ENCODE measurements at places on chromosomes 3 and 15.
A peak's percentile ranks its signal among the peaks of the same experiment; 100 is the strongest.

GRCh38 chr3:172918568-172919296, 168.2 kb downstream of the ECT2 start:
- no peak for DNase-seq

- no peak for DNase-seq
Measured at GRCh38 chr3:138848696-138849095, 14.0 kb upstream of the PIK3CB start.

DNA sequence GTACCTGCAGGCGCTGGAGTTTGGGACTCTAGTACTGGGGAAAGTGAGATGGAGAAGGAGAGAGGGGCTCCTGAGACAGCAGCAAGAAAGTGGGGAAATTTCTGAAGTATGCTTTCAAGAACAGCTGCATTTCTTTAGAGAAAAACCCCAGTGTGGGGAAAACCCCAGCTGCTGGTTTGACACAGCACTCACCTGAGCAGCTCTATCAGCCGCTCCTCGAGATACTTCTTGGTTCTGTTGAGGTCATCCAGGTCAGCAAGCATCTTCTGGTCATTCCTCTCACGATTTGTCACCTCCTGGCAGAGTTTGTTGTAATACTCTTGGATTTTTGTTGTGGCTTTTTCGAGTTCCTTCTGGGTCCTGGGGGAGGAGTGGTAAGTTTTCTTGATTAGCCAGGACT, 18.8 kb downstream of the CXCR6 start:
- DNase-seq, result no peak

- peak; percentile 35 for DNase-seq
Measured at GRCh38 chr3:132088291-132088690, 53.5 kb upstream of the CPNE4 start.

- DNase-seq, result no peak
Measured at GRCh38 chr3:66392512-66392911, 108.3 kb downstream of the LRIG1 start.

DNA sequence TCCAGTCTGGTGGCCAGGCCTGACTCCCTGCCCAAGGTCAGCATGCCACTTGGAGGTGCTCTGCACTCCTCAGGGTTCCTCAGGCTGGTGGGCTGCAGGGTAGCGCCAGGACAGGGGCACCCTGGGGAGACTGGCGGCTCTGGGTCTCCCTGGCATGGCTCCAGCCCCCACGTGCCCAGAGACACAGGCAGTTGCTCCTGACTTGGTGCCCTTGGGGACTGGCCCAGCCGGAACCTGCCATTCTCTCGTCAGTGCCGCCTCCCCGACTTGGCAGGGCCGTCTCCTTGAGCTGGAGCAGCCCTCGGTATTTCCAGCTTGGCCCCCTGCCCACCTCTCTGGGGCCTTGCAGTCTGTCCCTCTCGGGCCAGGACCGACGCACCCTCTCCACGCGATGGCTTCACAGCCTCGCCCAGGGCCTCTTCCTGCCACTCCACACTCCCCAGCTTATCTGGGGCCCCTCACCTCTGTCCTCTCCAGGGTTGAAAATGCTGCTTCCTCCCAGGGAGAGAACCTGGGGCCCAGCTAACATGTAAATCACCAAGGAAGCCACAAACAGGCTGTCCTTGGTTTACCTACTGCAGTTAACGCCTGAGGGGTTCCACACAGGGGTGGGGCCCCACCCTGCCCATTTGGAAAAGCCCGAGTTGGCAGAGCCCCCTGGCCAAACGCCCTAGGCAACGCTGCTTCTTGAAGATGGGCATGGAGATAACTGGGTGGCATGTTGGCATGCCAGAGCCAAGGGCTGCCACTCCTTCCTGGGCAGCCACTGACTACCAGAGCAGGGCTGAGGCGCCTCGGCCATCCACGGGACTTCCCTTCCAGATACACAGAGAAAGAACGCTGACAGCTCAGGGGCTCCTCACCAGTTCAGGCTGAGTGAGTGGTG, 61.4 kb downstream of the SMAD6 start:
- no peak for DNase-seq

DNA sequence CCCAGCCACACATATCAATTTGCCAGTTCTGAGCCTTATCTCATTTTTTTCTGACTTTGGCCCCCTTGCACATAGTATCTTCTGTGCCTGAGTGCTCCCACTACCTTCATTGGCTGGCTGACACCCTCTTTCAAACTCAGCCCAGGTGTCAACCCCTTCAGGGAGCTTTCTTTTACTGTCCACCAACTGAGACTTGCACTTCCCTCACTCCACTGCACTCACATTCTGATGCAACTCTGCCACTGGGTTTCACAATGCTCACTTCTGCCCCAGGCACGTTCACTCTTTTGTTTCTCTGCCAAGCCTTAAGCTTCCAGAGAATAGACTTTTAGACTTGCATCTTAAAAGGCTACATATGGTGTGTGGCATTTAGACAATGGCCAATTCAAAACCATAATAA, 101.5 kb upstream of the CBLB start:
- peak; percentile 85 for DNase-seq

DNA sequence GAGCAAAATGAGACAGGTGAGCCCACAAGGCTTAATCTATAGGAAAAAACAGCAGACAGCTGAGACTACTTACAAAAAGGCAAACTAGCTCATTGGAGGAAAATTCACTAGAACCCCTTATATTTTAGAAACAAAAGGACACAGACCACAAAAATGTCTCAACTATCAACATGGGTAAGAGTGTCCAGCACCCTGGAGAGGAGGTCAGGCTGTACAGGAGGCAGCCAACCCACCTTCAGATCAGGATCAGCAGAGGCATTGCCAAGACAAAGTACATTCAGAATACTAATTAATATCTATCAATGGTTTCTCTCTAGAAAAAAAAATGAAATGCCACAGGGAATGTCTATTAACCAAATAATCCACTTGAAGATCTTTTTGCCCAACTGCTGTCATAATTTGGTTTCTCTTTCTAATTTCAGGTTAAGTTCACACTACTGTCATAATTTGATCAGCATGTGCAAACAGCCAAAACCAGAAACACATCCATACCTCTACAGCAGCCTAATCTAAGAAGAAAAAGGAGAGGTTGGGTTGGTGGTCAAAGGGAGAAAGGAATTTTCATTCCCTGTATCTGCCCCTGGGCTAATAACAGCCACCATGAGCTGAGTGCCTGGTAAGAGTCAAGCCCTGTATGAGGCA, 26.0 kb upstream of the THBS1 start:
- DNase-seq, result no peak

- DNase-seq, result peak; percentile 43
Measured at GRCh38 chr3:184592371-184593219, 31.0 kb downstream of the EPHB3 start.

DNA sequence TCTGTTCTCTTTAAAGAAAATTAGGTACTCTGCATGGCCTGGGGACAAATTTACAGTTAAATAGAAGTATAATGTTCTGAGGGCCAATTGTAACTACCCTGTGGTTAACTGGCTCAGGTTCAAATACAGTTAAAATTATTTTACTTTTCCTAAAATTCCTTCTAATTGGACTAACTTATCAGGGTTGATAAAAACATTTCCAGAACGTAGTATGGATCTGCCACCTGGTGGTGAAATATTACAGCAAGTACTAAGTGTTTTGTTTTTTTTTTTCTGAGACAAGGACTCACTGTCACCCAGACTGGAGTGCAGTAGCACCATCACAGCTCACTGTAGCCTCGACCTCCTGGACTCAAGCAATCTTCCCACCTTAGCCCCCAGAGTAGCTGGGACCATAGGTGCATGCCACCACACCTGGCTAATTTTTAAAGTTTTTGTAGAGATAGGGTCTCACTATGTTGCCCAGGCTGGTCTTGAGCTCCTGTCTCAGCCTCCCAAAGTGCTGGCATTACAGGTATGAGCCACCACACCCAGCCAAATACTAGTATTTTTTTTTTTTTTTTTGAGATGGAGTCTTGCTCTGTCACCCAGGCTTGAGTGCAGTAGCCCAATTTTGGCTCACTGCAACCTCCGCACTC, 29.2 kb downstream of the NEO1 start:
- peak; percentile 73 for DNase-seq

GRCh38 chr3:18732474-18732873, 307.3 kb upstream of the SATB1 start:
- no peak for DNase-seq

GRCh38 chr15:47870956-47871625, 153.8 kb downstream of the SEMA6D start:
- peak; percentile 70 for DNase-seq

- DNase-seq, result no peak
Measured at GRCh38 chr3:149660462-149660861, 2.6 kb upstream of the WWTR1 start.

DNA sequence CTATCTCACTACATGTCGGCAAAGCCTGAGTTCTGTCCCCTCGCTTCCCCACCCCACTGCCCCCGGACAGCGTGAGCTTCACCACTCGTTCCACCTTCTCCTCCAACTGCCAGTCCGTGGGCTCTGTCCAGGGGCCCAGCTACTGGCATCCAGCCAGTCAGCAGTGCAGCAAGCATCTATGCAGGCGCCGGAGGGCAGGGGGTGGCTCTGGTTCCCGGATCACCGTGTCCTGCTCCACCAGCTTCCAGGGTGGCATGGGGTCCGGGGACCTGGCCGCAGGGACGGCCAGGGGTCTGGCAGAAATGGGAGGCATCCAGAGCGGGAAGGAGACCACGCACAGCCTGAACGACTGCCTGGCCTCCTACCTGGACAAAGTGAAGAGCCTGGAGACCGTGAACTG, 20.4 kb downstream of the CMTM8 start:
- no peak for DNase-seq

GRCh38 chr15:78479650-78480049, 27.7 kb upstream of the HYKK start:
- no peak for DNase-seq

DNA sequence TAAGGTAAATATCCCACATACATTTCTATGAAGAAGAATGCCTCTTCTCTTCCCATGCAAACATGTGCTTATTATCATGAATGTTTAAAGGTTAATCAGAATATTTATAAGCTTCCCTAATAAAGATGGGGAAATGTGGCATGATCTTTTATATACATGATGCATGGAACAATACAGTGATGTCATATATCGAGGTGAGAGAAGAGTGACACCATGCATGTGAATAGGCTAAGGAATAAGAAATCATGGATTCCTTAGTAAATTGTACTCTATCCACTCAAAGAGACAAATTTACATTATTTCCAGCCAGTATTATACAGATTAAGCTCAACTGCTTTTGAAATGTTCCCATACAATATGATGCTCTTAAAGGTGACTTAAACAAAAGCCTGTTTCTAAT, 1035.3 kb downstream of the ROBO1 start:
- no peak for DNase-seq

GRCh38 chr15:91153954-91154353, 53.9 kb downstream of the SV2B start:
- DNase-seq, result no peak

DNA sequence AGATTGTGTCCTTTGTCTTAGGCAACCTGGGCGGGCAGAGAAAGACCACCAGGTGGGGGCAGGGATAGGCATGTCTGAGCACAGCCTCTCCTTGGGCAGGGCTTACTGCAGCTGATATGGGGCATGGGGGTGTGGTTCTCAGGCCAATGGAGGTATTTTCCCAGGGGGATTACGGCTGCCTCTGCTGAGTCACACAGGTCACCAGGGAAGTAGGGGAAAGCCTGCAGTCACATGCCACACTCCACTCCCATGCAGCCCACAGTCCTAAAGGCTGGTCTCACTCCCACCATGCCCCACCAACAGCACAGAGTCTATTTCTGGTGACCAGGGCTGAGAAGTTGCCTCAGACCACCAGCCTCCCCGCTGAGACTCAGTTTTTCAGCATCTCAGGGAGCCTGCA, 466.4 kb downstream of the DIPK2A start:
- DNase-seq, result no peak

DNA sequence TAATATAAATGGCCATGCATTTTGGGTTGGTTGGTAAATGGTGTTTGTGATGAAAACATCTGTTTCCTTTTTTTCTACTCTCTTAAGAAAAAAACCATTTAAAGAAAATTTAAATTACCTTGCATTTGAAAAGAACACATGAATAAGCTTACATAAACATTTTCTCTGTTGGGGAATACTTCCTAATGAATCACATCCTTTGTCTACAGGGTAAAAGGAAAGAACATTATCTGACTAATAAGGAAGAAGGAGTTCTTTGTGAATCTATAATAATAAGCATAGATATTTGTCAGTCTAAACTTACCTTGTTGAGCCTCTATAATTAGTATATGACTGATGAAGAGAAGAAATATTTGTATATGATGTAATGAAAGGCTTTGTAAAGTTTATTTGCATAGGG, 254.1 kb upstream of the ZNF717 start:
- no peak for DNase-seq

- DNase-seq, result no peak
Measured at GRCh38 chr3:123451186-123451585, 2.3 kb upstream of the ADCY5 start.

- DNase-seq, result no peak
Measured at GRCh38 chr3:197508051-197508451, 47.7 kb downstream of the BDH1 start.

DNA sequence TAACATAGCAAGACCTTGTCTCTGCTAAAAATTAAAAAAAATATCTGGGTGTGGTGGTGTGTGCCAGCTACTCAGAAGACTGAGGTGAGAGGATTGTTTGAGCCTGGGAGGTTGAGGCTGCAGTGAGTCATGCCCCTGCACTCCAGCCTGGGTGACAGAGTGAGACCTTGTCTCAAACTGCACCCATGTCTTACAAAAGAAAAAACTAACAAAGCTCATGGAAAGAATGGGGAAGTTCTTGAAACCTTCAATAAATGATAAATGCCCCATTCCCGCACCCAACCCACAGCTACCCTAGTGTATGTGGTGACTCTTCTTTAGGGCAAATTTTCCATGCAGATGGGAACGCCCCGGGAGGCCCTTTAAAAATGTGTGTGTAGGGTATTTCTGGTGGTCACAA, 28.3 kb downstream of the RPLP1 start:
- no peak for DNase-seq

GRCh38 chr3:43155464-43156121, 49.7 kb upstream of the POMGNT2 start:
- peak; percentile 84 for DNase-seq

GRCh38 chr15:34976743-34977142, 7.2 kb upstream of the AQR start:
- no peak for DNase-seq

- DNase-seq, result no peak
Measured at GRCh38 chr3:34067536-34068051, 269.2 kb downstream of the PDCD6IP start.

DNA sequence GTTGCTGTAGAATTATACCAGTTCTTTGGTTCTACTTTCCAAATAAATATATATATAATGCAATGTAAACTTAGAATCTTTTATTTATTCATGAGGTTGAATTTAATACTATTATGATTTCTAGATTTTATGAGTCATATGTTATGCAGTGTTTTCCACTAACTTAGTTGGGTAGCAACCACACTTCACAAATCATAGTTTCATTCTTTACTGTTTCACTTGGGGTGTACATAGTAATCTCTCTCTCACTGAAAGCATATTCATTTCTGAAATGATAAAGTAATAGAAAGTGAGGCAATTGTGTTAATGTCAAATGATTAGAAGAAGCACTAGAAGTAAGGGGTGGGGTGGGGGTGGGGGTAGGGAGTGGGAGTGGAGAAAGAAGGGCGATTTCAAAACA, 52.6 kb downstream of the IQCH start:
- DNase-seq, result no peak

- peak; percentile 75 for DNase-seq
Measured at GRCh38 chr3:121431726-121432517, 113.9 kb downstream of the POLQ start.
